HFF-Myc (cell line): ENCODE measurements at places on chromosomes 5 and 9.

GRCh38 chr9:136854113-136854841, 2.1 kb downstream of the MAMDC4 start:
- no peak for DNase-seq

DNA sequence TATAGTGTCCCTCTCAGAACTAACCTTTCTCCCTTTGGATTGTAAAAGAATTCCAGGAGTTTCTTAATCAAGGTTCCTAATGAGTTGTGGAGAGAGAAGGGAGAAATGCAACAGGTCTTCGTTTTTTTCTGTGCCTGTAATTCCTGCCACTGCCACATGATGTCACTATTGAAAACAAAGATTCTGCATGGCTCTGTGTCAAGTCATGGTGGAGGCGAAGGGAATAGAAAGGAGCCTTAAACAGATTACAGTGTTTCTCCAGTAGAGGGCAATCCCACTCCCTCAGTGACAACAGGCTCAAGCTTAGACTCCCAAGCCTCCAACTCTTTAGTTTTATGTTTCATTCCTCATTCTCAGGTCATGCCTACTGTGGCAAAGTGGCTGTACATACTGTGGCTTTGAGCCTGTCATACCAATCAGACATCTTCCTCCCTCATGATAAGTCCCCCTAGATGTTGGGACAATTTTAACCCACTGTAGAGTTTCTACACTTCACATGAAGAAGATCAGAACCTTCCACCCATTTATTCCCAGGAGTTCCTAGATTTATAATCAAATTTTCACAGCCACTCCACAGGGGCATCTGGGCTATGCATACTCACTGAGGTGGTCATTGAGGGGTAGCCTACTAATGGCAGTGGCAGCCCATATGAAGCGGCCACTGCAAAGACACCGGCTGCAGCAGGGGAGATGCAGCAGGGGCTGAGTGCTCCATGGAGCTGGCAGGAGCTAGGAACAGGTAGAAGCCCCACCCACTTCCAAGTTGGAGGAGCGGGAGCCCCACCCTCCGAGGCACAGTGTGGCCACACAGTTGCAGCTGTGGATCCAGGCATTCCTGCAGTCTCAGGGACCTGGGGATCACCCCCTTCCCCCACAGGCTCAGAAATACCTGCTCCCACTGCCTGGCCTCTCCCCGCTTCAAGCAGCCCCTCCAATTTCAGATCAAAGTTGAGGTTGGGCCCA, 97.4 kb upstream of the TRIM32 start:
- DNase-seq = peak; percentile 70

GRCh38 chr5:14213253-14213652, 70.1 kb downstream of the TRIO start:
- DNase-seq = no peak

- peak; percentile 27 for DNase-seq
Observed at GRCh38 chr5:170132269-170132975, 26.7 kb downstream of the FOXI1 start.

GRCh38 chr9:88533951-88534455, 975 bp upstream of the NXNL2 start:
- no peak for DNase-seq

GRCh38 chr5:35811108-35811741, 45.5 kb upstream of the IL7R start:
- DNase-seq = no peak

- DNase-seq = no peak
Observed at GRCh38 chr9:33158843-33159776, 8.0 kb downstream of the B4GALT1 start.

DNA sequence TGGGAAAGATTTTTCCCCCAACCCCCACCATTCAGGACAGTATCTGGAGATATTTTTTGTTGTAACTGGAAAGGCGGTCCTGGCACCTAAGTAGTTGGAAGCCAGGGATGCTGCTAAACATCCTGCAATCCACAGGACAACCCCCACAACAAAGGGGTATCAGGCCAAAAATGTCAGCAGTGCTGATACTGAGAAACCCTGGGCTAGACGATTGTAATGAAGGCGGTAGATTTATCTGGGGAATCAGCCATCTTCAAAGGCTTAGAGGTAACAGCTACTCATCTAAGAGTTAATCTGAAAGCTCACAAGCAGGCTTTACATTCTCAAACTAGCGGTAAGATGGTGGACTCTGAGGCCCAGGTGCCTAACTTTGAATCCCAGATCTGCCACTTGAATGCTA, 59.0 kb upstream of the NMUR2 start:
- DNase-seq = no peak

DNA sequence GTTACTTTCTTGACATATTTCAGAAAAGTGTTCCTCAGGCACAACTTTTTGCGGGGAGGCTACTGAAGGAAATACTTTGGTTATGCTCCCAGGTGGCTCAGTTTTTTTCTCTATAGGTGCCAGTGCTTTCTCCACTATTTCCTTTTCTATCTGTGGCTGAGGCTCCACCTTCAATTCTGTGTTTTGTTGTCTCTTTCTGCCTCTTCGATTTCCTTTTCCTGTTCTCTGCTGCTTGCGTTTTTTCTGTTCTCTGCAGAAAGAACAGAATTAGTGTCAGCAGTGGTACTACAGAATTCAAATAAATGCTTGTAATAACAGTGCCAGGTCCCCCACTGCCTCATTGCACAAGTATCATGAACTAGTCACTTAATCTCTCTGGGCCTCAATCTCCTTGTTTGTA, 7.0 kb downstream of the HEMGN start:
- no peak for DNase-seq

GRCh38 chr5:77170196-77170890, 40.1 kb upstream of the PDE8B start:
- DNase-seq = no peak
